Dorsolateral prefrontal cortex (tissue), 122 donors: ENCODE measurements at places on chromosomes 2 and 18. TPM values are rescaled to one million over a fixed set of nuclear protein-coding genes. Genes with fewer than 3 reads are reported as not detected.

MFSD2B gene
- not detected for total RNA-seq

MYO5B gene
- total RNA-seq: 5.1 TPM

C2orf66 gene
- total RNA-seq: not detected

TMEM200C gene
- 12.0 TPM for total RNA-seq

TLK1 gene
- total RNA-seq: 95.2 TPM

ABHD1 gene
- 2.1 TPM for total RNA-seq

MRO gene
- 30.2 TPM for total RNA-seq
